Progenitor cell of endocrine pancreas (in vitro differentiated cells): ENCODE measurements at places on chromosomes 1 and 21. TPM values are rescaled to one million over a fixed set of nuclear protein-coding genes. Genes with fewer than 3 reads are reported as not detected.

- no peak overlapping the region for H3K4me3 ChIP-seq
- no peak overlapping the region for H3K27ac ChIP-seq
- DNase-seq = no peak
- no peaks in the 10 kb centered on the region for H3K4me1 ChIP-seq
- H3K36me3 ChIP-seq = no peaks in the 10 kb centered on the region
These were observed 344.4 kb downstream of the KCTD3 start for GRCh38 chr1:215911406-215911968.

- no peak overlapping the region for H3K4me3 ChIP-seq
- H3K27ac ChIP-seq = no peak overlapping the region
- peaks cover 3% of the 10 kb centered on the region for H3K27me3 ChIP-seq
- H3K4me1 ChIP-seq = no peaks in the 10 kb centered on the region
- DNase-seq = no peak
These were observed 175.8 kb upstream of the NFIA start for GRCh38 chr1:60906526-60906925.

DNA sequence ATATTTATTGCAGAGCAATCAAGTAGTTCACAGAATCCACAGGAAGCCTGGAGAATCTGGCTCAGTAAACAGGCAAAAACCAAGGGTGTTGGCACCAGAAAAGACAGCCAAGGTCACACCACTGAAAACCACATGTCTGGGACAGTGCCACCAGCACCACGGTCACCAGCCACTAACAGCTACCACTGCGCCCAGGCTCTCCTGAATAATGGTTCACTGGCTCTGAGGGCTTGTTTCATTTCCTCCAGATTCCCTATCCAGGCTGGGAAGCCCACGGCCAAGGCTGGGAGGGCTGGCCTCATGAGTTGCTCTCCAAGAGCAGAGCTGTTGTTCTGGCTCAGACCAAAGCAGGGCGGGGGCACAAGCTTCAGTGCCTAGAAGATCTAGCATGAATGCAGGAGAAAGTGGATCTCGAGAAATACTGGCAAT, 54.5 kb upstream of the PTGFRN start:
- no peaks in the 10 kb centered on the region for H3K27me3 ChIP-seq
- no peak overlapping the region for H3K4me3 ChIP-seq
- H3K27ac ChIP-seq = peak overlapping the region; percentile 98
- H3K4me1 ChIP-seq = peaks cover 43% of the 10 kb centered on the region
- DNase-seq = no peak

- H3K27me3 ChIP-seq = peaks cover 2% of the 10 kb centered on the region
- DNase-seq = no peak
These were observed 151.8 kb upstream of the ST6GALNAC5 start for GRCh38 chr1:76715474-76715873.

- peak; percentile 88 for DNase-seq
- peaks cover 4% of the 10 kb centered on the region for H3K36me3 ChIP-seq
- H3K27ac ChIP-seq = no peak overlapping the region
- H3K27me3 ChIP-seq = peaks cover 17% of the 10 kb centered on the region
- peaks cover 15% of the 10 kb centered on the region for H3K4me1 ChIP-seq
These were observed 12.3 kb upstream of the GSTM4 start for GRCh38 chr1:109643385-109644230.

CGN gene
- total RNA-seq = 127 and 128 TPM in 2 replicates

DNA sequence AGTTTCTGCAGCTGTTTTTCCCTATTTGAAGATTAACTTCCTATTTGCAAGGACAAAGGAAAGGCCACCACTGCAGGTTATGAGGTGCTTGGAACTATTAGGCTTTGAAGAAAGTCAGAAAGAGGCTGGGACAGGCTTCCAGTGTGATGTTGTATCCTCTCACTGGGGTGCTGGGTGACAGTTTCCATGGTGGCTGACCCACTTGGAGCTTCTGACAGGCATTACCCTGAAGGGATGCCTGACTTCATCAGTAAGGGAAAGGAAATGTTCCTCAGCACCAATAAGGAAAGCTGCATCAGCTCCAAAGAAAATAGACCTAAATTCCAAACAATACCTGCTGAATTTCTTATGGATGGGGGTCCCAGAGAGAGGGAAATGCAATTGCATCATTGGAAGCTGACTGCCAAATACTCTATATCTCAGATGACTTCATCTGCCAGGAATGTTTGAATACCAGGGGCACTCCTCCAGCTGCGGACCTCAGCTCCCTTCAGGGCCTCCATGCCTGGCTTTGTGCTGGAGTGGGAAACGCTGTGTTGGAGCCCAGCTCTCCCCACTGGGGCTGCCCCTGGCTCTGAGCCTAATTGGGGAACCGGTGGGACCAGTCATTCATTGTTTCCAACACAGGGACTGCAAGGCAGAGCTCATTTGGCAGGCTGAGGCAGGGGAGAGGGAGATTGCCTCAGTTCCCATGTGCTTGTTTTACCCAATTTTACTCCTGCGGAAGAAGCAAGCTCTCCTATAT, 76.6 kb downstream of the RGL1 start:
- peaks cover 21% of the 10 kb centered on the region for H3K4me1 ChIP-seq
- DNase-seq = peak; percentile 52
- H3K36me3 ChIP-seq = peaks cover 5% of the 10 kb centered on the region
- peak overlapping the region; percentile 98 for H3K27ac ChIP-seq
- H3K4me3 ChIP-seq = no peak overlapping the region
- no peaks in the 10 kb centered on the region for H3K27me3 ChIP-seq

DNA sequence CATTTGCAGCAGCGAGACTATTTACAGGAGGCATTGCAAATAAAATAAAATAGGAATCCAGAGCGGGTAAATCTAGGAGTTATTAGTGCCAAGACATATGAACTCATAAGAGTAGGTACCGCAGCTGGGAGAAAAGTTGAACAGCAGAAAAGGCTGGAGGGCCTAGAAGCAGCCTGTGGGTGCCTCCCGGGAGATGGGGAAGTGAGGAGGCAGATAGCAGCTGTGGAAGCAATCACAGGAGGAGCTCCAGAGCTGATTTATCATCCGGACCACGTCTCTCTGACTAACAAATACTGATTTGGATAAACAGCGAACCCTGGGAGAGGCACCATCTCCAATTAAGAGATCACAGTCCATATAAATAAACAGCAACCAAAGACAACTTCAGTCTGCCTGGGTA, 64.6 kb downstream of the BRINP2 start:
- no peak overlapping the region for H3K27ac ChIP-seq
- H3K27me3 ChIP-seq = peaks cover 13% of the 10 kb centered on the region
- no peaks in the 10 kb centered on the region for H3K36me3 ChIP-seq

DNA sequence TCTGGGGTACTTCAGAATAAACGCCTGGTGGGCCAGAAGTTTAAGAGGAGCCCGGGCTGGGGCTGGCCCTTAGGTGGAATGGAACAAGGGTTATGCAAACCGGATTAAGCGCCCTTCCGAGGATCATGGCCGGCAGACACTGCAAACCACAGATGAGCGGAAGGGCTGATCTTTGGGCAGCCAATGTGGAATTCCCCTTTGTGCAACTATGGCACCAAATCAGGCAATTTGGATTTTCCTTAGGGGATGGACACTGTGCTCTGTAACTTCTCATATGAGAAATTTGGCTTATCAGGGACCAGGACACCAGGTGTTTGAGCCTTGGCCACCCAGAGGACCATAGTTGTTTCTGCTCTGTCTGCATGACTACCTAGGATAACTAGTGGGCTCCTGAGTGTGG, 5.7 kb upstream of the IL10 start:
- DNase-seq = no peak
- no peak overlapping the region for H3K4me3 ChIP-seq
- peaks cover 13% of the 10 kb centered on the region for H3K4me1 ChIP-seq
- no peaks in the 10 kb centered on the region for H3K36me3 ChIP-seq
- H3K27me3 ChIP-seq = no peaks in the 10 kb centered on the region

OLIG2 gene
- total RNA-seq = 0.72 and 1.4 TPM in 2 replicates

DNA sequence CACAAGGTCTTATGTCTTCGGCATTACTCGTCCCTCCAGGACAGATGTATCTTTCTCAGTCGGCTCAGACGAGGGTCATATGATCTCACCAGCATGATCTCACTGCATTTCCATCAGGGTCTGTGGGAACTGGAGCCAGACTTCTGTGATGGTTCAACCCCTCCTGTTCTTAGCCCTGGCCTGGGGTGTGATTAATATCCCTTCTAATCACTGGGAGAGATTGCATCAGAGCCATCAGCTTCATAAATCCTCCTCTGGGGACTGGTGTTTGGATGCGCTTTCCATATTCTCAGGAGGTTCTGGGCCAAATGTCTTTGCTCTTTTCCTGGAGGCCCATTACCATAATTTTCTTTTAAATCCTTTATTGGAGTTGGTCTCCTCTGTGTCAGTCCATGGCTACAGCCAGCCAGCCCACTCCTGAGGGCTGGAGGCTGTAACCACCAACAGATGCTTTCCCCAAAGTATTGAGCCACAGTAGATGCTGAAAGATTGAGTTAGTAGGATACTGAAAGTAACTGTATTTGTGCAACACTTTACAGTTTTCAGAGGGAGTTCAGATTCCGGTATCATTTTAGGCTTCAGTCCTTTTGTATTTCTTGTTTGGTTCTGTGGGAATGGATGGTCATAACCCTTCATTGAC, 20.0 kb downstream of the CACNA1E start:
- H3K27me3 ChIP-seq = peaks cover 23% of the 10 kb centered on the region
- H3K27ac ChIP-seq = no peak overlapping the region
- no peak for DNase-seq
- H3K4me3 ChIP-seq = no peak overlapping the region
- peaks cover 1% of the 10 kb centered on the region for H3K4me1 ChIP-seq
- no peaks in the 10 kb centered on the region for H3K36me3 ChIP-seq

DNA sequence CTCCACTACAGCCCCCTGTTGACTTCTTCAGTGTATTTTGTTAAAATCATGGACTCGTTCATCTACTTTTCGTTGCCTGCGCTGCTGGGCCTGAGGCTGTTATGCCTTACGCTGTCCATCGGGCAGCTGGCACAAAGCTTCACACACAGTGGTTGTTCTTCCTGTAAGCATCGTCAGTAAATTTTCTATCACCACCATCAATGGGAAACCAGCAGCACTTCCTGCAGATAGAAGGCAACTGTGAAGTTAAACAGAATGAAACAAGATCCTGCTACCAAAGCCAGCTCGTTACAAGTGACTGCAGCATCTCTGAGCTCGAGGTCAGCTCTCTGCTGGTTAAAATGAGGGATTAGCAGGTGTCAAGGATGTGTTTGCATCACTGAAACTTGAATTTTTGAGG, 21.9 kb upstream of the PADI6 start:
- no peak for DNase-seq
- no peaks in the 10 kb centered on the region for H3K36me3 ChIP-seq

- no peaks in the 10 kb centered on the region for H3K36me3 ChIP-seq
- H3K4me1 ChIP-seq = no peaks in the 10 kb centered on the region
These were observed 45.9 kb downstream of the CHRM3 start for GRCh38 chr1:239432255-239432654.

MAP3K21 gene
- 13.1 and 13.9 TPM in 2 replicates for total RNA-seq

HECTD3 gene
- total RNA-seq = 43.5 and 44.2 TPM in 2 replicates

GRCh38 chr1:167276969-167277368, 56.3 kb downstream of the POU2F1 start:
- peak overlapping the region; percentile 42 for H3K27ac ChIP-seq
- no peaks in the 10 kb centered on the region for H3K27me3 ChIP-seq
- peaks cover 5% of the 10 kb centered on the region for H3K4me1 ChIP-seq
- H3K4me3 ChIP-seq = no peak overlapping the region

GRCh38 chr21:32807717-32808380, 36.3 kb upstream of the PAXBP1 start:
- no peaks in the 10 kb centered on the region for H3K36me3 ChIP-seq
- H3K4me1 ChIP-seq = peaks cover 4% of the 10 kb centered on the region
- no peak for DNase-seq
- H3K27ac ChIP-seq = no peak overlapping the region

GRCh38 chr1:209190591-209191261, 392.8 kb upstream of the CAMK1G start:
- no peaks in the 10 kb centered on the region for H3K4me1 ChIP-seq
- H3K27ac ChIP-seq = no peak overlapping the region
- no peak overlapping the region for H3K4me3 ChIP-seq
- no peaks in the 10 kb centered on the region for H3K27me3 ChIP-seq

NR0B2 gene
- 10.3 and 11.9 TPM in 2 replicates for total RNA-seq

DNA sequence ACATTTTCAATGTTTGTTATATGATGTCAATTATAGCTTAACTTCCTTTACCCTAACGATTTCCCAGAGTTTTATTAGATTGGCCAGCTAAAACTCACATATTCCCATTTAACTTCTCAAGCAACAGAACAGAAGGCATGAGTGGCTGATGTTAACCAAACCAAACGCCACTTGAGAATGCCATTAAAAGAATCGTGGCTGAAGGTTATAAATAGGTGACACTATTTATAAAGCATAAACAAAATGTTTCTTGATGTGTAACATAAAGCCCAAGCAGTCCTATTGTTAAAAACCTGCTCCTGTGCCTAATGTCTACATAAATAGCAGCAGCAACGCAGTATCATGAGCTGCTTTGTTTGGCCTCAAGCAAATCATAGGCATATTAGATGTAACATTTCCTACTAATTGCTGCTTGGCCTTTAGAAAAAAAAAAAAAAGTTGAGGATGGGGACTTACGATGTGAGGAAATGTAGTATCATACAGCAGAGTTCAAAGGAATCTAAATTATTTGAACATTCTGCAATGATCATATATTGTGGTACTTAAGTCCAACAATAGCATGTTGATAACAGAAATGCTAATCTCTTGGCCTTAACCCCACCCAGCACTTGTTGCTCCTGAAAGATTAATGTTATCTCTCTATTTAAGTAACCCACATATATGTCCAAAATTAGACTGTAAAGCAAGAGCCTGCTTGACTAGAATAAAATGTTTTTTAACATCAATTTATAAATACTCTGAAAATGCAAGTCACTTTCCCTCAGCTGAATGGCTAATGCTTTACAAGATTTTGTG, 106.0 kb downstream of the ESRRG start:
- H3K36me3 ChIP-seq = no peaks in the 10 kb centered on the region
- no peak for DNase-seq
- H3K4me3 ChIP-seq = no peak overlapping the region
- H3K4me1 ChIP-seq = no peaks in the 10 kb centered on the region
- H3K27ac ChIP-seq = no peak overlapping the region

DNA sequence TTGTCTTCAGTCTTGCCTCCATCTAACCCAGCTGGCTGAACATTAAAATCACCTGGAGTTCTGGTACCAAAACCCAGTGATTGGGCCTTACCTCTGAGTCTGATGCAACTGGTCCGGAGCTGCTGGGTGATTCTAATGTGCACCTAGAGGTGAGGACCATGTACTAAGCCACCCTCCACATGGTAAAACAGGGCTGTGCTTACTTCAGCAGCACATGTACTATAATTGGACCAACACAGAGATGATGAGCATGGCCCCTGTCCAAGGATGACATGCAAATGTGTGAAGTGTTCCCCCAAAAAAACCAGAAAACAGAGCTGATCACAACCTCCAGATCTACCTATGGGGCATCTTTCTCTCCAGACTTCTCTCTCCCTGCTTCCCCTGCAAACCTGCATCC, 37.0 kb downstream of the ELK4 start:
- peaks cover 6% of the 10 kb centered on the region for H3K36me3 ChIP-seq
- peaks cover 14% of the 10 kb centered on the region for H3K27me3 ChIP-seq
- no peaks in the 10 kb centered on the region for H3K4me1 ChIP-seq
